ENCODE measurements at places on chromosomes 5 and 9.

- DNase-seq, result no peak
These were observed 1.1 kb upstream of the MAN2A1 start for GRCh38 chr5:109688630-109688969.

DNA sequence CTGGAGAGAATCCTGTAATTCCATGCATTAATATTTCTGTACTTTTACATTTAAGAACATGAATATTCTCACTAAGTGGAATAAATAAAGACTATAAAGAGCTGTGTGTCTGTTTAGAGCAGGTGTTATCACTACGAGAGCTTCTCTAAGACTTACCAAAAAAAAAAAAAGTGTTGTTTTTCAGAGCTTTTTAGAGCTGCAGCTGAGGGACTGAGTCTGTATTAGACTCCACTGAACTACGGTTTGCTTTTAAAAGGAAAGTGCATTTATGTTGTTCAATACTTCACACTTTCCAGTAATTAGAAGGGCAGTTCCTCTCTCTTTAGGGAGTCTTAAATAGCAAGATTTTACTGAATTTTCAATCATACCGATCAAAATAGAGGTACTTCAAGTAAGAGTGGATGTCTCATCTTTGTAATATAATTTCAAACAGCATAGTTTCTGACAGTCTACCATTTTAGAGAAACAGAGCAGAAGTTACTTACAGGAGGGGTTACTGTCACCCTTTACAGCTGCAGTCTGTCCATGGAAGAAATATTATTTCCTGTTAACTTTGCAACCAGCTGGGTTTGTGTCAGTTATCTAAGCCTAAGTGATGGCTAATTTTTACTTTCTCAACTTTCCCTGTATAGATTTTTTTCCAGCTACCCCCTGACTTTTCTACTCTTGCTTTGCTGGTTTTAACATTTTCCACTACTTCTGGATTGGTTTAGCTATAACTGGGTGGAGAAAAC, 2.4 kb downstream of the SYK start:
- DNase-seq, result no peak

DNA sequence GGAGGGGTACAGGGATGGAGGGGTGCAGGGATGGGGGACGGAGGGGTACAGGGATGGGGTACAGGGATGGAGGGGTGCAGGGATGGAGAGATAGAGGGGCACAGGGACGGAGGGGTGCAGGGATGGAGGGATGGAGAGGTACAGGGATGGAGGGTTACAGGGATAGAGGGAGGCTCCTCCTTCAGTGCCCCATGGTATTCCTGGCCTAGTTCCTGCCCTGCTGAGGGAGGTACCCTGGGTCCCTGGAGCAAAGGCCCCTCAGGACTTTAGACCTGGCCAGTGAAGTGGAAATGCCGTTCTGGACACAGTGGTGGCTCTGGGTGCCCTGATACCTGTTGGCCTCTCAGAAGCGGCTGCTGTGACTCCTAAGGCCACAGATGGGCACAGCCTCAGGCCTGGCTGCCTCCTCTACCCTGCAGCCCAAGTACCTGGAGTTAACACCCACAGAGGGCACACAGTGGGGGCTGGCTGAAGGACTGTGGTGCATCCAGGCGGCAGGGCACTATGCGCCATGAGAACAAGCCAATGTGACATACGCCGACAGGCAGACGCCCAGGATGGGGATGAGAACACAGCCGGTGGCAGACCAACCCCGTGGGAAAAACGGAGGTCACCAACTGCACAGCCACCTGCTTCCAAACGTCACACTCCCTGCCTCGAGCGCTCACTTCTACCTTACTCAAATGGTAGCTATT, 8.4 kb downstream of the PTGES2 start:
- no peak for DNase-seq

GRCh38 chr9:108671176-108671575, 184.6 kb downstream of the ACTL7B start:
- DNase-seq, result no peak

GRCh38 chr5:159478950-159479349, 148.7 kb upstream of the IL12B start:
- DNase-seq, result no peak

DNA sequence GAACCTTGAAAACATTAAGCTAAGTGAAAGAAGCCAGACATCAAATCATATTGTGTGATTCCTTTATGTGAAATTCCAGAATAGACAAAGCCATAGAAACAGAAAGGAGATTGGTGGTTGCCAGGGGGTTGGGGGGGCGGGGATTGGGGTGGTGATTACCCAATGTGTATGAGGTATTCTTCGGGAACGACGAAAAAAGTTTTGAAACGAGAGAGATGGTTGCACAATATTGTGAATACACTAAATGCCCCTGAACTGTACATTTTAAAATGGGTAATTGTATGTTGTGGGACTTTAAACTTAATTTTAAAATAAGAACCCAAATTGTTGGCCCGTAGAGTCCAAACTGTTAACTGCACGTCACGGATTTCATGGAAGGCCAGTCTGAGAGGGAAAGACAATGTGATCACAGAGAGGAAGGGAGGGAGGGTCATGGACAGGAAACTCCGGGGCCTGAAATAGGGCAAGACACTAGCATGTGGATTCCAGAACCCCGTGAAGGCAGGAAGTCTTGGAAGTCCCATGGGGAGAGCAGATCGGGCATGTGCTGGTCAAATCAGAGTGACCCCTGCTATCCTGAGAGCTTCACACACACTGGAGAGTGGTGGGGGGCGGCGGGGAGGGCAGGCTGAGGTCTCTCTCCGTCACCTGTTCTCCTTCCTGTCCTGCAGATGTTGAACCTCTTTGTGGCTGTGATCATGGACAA, 218.4 kb downstream of the CACNA1B start:
- no peak for DNase-seq

DNA sequence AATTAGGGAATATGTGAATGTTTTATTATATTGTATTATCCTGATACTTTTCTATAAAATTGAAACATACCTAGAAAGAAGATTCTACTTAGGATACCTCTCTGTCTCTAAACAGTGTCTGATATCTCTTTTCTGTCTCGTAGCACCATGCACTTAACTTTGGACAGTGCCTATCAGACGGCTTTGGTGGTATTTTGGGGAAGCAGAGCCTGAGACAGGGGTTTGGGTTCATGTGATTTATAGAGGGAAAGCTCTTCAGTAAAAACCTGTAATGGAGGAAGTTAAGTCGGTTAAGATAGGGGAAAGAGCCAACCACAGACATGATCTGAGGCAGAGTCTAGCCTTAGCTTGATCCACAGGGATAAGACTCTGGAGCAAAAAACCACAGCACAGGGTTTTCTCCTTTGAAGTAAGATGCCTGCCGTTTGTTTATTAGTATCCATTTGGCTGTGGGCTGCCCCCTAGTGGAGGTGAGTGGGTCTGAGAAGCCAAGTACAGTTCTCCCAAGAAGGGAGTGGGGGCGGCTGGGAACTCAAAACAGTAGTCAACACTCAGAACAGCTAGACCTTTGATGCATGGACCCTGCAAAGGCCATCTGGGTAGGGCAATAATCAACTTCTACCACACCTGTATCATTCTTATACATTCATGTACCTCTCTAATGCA, 141.2 kb upstream of the ASTN2 start:
- peak; percentile 1 for DNase-seq

GRCh38 chr9:131960311-131960710, 119.4 kb downstream of the MED27 start:
- no peak for DNase-seq

DNA sequence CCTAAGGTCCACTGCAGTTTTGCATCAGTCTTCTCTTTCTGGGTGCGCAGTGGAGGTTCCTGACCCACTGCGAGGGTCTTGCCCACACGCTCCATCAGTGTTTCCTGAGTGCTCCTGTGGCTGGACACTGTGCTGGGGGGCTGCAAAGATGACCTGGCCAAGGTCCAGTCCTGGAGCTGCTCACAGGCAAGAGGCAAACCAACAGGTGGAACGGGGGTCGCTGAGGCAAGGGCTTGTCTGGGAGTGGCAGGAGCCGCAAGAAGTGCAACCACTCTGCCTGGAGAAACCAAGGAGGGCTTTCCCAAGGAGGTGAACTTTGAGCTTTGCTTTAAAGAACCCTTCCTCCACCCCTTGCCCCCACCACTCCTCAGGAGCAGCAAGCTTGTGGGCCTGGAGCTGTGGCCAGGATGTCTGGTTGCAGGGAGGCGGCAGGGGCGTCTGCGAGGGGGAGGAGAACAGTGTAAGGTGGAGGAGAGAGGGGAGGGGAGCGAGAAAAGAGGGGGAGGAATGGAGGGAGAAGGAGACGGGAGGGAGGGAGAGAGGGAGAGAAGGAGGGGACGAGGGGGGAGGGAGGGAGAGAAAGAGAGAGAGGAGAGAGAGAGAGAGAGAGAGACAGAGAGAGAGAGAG, 444 bp upstream of the CPLX2 start:
- no peak for DNase-seq

GRCh38 chr9:16743375-16743774, 127.1 kb downstream of the BNC2 start:
- no peak for DNase-seq

Data from activated T-helper 1 cell treated with anti-CD3 and anti-CD28 coated beads, Interleukin-12 subunit alpha, Interleukin-12 subunit beta, Interleukin-2, Interleukin-4 antibody, amounts not matched to agents 30 ng/mL and 10 ng/mL and 1 ng/mL, durations not matched to agents 14 hours and 24 hours and 36 hours (primary cell).